ENCODE measurements at places on chromosomes 1 and 21. TPM values are rescaled to one million over a fixed set of nuclear protein-coding genes. Genes with fewer than 3 reads are reported as not detected.

DNA sequence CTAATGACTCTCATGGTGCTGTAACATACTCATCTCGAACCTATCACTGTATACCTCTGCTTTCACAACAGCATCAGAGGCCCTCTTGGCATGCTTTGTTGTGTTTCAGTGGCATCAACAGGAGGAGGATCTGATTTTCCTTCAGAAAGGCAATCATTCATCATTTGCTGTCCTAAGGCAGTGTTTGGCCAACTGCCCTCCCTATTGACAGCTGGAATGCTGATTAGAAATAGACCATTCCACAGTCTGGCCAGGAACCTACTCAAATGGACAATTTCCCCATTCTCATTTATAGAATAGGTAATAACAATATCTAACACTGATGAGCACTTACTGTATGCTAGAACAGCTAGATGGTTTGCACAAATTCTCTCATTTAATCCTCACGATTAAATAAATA is 310.6 kb upstream of the PTBP2 start:
- no peak overlapping the region for H3K27ac ChIP-seq
- H3K36me3 ChIP-seq, result no peaks in the 10 kb centered on the region
- H3K4me1 ChIP-seq, result no peaks in the 10 kb centered on the region
- DNase-seq, result no peak

DNA sequence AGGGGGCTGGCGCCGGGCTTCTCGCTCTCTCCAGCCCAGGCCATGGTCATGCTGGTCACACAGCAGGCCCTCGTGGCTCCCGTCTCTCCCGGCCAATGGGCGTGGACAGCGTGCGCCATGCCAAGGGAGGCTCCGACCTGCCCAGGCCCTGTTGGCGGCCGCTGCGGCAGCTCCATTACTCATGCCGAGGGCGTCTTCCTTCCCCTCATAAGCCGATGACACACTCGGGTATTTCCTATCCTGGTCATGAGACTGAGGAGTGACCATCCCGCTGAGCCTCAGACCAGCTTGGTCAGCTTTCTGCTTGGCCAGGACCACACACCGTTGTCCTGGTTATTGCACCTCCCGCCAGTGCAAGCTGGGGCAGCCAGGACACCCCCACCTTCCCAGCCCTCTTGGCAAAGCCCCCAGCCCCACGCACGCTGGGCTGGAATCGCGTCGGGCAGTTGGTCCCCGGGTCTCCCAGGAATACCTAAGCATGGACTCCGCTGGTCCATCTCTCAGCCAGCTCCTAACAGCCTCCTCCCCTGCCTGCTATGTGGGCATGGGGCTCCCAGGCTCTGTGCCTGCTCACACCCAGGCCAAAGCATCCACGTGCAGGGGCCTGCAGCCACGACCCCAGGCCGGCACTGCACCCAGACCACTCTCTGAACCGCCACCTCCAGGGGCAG is 49.8 kb downstream of the ARHGEF16 start:
- H3K4me1 ChIP-seq, result no peaks in the 10 kb centered on the region
- no peaks in the 10 kb centered on the region for H3K27me3 ChIP-seq
- peak overlapping the region; percentile 68 for H3K27ac ChIP-seq
- H3K36me3 ChIP-seq, result no peaks in the 10 kb centered on the region
- peak; percentile 83 for DNase-seq
- H3K4me3 ChIP-seq, result no peak overlapping the region

DNA sequence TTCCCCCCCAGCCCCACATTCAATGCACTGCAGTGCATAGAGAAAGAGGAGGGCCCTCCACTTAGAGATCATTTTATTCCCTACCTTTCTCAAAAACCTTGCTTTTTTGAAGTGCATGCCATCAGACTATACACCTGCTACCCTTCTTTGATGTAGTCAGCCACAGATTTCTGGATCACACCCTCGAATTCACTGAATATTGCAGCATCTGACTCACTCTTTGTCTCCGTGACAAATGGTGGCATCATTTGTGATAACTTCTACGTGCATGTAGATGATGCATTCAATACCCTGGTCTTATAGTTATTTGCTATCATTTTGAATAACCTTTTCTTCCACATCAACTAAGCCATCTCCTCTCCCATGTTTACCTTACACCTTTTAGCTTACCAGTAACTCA is 310.3 kb upstream of the SGIP1 start:
- H3K27me3 ChIP-seq, result no peaks in the 10 kb centered on the region
- no peaks in the 10 kb centered on the region for H3K4me1 ChIP-seq

NBPF6 gene
- not detected for total RNA-seq

HOOK1 gene
- 0.59 TPM for total RNA-seq

PDPN gene
- 17.7 TPM for total RNA-seq
